NCI-H2081 treated with DMSO at 0.1 percent for 48 hours (cell line): ENCODE measurements at places on chromosomes 4 and X.

GRCh38 chr4:99379571-99379970, 27.0 kb upstream of the ADH1C start:
- DNase-seq: no peak

GRCh38 chr4:150242820-150243458, 164.7 kb downstream of the DCLK2 start:
- no peak for DNase-seq

DNA sequence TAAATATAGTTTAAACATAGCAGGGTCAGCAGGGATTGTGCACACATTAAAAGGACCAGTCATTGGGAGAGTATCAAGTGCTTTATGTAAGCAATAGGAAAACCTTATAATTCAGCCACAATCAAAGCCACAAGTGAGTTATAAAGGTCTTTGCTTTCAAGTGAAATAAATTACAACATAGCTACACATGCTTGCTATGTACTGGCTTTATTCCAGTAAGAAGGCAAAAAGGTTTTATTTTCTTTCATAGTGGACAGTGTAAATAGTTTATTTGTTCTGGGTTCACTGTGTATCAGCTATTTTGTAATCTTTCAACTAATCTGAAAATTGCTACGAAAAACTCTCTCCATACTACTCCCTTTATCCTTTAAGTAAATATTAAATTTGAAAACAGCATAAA, 691.4 kb downstream of the PCDH7 start:
- no peak for DNase-seq

- DNase-seq: no peak
These were observed at the start of gene ARSJ for GRCh38 chr4:113979148-113979904. ARSJ (minus strand) TSS chr4:113979647; CDS start chr4:113978834, 813 bp downstream.

- DNase-seq: no peak
These were observed 23.5 kb upstream of the BCORL1 start for GRCh38 chrX:129958814-129959492.

GRCh38 chr4:88442689-88443191, 14.2 kb upstream of the HERC5 start:
- DNase-seq: no peak

DNA sequence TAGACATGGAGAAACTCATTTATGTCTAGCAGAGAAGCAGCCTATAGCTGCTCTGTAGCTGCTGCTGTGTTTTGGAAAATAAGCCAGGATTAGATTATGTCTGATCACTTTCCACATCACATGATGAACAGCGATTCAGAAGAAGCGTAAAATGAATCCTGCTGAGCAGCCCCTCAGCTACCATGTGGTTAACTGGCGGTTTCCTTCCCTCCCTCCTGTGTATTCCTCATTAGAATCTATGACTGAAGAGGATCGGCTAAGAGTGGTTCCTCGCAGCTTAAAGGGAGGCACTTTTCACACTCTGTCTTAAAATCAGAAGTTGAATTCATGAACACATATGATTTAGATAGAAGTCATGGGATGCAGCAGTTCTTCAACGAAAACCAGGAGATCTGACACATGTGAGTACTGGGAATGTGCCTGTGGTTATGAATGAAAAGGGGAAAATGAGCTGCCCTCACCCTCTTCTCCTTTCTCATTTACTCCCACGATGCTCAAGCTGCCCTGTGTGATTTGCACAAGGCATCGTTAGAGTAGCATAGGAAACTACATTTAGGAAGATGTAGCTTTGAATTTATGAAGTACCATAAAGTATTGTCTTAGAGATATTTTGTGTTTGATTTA, at the start of gene PPEF1:
Gene PPEF1, plus strand, starts transcription at position 220 of the 624 bp plus-strand sequence. Its CDS starts 136 bp downstream, at position 356.
- no peak for DNase-seq

DNA sequence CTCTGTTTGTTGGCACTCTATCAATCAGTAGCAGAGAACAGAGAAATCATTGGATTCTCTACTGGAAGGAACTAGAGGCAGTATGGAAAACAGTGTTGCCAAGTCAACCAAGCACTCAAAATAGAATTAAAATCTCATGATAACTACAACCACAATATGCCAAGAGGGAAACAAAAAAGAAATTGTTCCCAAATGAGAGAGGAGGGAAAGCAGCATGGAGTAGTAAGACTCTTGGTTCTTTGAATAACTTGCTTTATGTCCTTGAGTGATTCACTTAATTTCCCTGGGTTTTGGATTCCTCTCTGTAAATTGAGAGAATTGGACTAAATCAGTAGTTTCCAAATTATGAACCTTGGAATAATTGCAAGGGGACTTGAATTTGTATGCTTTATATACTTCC, 285.5 kb upstream of the ANKRD50 start:
- no peak for DNase-seq

GRCh38 chr4:168153596-168154440, 61.5 kb downstream of the ANXA10 start:
- DNase-seq: no peak

DNA sequence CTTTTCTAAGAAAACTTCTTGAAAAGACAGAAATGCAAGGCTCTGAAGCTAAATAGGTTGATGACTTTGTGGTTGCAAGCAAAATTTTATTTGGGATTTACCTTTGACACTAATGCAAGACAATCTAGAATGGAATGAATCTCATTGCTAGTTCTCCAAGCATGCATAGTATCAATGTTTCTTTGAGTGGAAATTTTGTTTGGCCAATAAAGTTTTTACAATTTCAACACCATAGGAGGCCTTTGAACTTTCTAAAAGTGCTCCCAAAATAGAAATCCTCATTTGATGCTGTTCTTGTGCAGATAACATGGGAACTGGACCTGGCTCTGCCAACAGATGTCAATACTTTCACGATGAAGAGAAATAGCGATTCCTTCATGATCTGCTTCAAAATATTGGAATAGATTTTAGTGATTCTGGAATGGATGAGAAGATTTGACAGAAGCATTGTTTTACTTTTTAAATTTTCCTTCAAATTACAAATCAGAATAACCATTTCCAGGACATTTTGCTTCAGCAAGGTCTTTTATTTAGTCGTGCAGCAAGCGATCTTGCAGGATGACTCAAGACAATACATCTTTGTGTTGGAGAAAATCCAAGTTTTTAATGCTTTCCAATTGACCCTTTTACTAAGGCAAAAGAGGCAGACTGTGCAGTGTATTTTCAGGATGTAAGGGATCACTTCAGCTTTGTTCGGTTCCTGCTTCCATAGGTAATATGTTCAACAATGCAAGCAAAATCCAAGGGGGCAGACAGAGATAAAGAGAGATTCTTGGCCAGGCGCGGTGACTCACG, 51.7 kb upstream of the OTUD4 start:
- DNase-seq: no peak

GRCh38 chr4:38266616-38267015, 306.4 kb downstream of the PTTG2 start:
- DNase-seq: no peak

DNA sequence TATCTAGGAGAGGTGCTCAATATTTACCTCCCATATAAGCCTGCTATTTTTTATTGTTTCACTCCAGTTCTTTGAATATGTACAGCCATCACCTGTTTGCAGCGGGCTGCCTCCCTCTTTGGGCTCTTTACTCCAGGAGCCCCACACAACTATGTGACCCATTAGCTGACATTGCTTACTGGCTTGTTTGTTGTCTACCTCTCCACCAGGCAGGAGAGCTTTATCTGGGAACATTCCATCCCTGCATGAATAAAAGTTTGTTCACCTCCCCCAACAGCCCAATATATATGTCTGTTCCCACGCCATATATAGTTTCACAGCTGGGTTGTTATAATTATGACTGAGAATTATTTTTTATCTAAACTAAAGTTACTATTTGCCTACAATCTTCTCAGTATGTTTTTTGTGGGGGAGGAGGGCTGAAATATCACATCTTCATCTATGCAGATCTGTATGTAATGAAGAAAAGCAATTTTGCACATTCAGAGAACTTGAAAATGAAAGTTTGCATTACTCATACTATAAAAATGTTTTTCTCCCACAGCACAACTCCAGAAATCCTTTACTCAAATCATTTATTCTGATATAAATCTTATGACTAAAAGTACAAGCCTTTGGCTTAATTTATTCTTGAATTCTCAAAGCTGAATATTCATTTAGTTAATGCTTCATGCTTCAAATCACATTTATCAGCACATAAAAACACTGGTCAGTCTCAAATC, 61.2 kb upstream of the DAPP1 start:
- no peak for DNase-seq

GRCh38 chr4:26785810-26786209, 74.8 kb upstream of the STIM2 start:
- DNase-seq: no peak

GRCh38 chr4:79623021-79623870, 215.2 kb upstream of the GK2 start:
- DNase-seq: no peak

DNA sequence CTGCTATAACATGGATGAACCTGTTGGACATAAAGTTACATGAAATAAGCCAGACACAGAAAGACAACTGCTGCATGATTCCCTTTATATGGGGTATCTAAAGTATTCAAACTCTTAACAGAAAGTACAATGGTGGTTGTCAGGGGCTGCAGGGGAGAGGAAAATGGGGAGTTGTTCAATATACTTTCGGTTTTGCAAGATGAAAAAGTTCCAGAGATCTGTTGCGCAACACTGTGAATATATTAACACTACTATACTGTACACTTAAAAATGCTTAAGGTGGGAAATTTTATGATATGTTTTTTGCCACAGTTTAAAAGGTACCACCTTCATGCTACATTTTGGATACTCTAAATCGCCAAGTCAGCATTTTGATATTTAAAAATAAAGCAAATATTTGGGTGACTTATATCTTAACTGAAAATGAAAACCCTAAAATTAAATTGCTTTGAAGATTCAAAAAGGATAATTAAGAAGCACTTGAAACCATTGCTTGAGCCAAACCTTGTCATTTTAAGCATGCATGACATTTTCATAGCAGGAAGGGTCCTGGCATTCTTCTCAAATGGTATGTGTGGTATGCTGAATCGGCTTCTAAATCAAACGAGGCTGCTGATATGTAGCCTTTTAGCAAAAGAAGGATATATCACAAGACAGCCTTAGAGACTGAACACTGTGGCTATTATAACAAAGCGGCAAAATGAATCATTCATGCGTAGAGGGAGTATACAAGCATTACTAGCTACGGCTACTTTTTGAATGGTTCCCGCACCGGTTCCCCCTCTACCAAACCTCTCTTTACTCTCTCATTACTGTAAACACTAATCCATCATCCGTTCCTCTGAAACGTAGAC, 607.1 kb upstream of the DIPK2B start:
- DNase-seq: no peak

DNA sequence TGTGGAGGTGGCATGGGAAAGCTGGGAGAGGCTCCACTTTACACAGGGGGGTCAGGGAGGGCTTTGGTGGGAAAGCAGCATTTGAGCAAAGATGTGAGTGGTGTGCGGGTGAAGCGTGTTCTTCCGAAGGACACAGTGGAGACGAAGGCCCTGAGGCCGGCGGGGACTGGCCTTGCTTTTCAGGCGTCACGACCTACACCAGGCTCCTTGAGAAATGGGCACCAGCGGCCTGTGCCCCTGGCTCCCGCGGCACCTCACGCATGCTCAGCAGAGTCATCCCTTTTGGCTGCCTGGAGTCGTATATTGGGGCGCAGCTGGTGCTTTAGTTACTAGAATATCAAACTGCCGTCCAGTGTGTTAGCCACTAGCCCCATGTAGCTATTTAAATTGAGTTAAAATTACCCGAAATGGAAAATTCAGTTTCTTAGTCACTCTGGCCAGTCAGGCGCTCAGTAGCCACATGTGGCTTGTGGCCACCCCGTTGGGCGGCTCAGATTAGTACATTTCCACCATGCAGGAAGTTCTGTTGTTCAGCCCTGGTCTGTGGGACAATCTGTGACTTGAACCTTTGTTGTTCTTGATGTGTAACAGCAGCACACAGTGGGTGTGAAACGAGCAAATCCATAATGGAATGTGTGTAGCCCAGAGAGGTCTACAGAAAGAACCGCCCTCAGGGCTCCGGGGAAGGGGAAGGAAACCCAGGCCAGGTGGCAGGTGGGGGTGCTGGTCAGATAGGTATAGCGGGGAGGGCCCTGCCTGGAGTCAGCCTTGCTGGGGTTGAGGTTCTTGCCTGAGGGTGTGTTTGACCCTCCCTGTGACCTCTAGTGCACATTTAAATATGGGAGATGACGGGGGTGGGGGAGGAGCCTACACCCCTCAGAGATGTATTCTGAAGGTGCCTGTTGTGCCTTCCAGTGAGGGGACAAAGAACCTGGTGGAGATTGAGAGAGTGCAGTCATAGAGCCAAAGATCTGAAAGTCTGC, 30.4 kb downstream of the TBC1D14 start:
- no peak for DNase-seq

DNA sequence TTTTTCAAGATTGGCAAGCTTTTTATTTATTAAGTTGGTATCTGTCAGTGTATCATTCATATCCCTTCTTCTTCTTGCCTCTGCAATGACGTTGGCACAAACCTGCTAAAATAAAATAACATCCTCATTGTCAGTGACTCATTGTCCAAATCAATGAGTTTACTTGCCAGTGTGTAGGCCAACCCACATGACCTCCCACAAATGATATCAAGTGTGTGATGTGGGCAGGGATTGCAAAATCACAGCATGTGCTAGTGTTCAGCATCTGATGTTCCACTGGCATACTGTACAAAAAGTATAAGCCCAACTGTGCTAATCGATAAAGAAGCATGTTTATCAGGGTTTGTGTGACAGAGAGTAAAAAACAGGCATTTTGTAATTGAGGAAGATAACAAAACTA, 25.5 kb downstream of the GPAT3 start:
- DNase-seq: no peak

DNA sequence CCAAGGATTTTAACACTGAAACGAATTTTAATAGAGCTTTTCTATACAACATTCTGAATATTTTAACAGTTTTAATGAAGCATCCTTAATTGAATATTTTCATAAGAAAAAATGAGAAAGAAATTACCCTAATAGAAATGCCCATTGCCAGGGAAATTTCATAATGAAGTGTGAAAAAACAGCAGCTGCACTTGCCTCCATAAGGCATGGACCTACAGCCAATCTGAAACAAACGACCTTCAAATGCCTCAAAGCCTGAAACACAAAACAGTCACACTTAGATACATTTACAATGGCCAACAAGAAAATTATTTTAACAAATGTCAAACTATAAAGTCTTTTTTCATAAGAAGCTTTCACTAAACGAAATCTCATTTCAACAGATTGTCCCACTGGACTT, 74.4 kb downstream of the SLC9B1 start:
- DNase-seq: no peak

DNA sequence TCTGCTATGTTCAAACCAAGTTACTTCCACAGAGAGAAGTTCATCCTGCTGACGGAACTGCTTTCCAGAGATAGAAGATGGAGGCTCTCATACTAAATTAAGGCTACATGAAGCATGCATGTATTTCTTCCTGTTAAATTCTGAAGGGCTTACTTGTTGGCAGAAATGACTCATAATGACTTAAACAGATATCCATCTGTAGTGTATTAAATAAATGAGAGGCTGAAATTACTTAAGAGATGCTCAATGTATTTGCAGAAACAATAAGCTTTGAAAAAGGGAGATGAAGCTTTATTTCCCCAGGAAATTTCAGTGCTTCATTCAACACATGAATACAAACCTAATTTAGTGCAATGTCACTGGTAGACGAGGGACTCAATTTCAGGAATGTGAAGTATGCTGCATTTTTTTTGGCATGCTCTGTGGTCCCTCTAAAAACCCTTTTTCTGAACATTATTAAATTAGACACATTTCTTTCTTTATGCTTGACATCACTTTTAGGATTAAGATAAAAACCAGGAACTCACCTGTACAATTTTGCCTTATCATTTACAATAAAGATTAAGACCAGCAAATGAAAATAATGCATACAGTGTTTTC, 759.1 kb upstream of the POU3F4 start:
- DNase-seq: no peak

- DNase-seq: no peak
These were observed 1674.0 kb upstream of the PCDH7 start for GRCh38 chr4:29046186-29046585.
